ENCODE measurements at places on chromosomes 2 and 18.

- DNase-seq: no peak
Measured at GRCh38 chr2:74573747-74574562, 19.4 kb downstream of the DOK1 start.

- DNase-seq: no peak
Measured at GRCh38 chr2:148926981-148927401, 52.0 kb downstream of the KIF5C start.

DNA sequence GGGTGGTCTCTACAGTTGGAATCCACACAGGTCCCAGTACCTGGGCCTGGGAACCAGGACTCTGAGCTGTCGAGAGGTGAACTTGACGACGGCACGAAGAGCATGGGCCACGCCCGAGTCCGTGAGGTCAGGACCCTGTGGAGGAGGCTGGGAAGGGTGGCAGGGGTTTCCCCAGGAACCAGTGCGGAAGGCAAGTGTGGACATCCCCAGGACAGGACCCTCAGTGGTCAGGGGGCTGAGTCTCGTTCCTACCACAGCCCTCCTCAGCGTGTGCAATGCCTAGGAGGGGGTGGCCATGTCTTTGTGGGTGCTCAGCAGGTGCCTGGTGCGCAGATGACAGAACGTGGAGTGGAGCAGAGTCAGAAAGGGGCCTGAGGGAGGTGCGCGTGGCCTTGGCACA, 335.6 kb upstream of the SALL3 start:
- DNase-seq: no peak

- no peak for DNase-seq
Measured at GRCh38 chr2:20487030-20487391, 40.1 kb downstream of the RHOB start.

- DNase-seq: no peak
Measured at GRCh38 chr18:3540805-3541548, 91.0 kb downstream of the TGIF1 start.

DNA sequence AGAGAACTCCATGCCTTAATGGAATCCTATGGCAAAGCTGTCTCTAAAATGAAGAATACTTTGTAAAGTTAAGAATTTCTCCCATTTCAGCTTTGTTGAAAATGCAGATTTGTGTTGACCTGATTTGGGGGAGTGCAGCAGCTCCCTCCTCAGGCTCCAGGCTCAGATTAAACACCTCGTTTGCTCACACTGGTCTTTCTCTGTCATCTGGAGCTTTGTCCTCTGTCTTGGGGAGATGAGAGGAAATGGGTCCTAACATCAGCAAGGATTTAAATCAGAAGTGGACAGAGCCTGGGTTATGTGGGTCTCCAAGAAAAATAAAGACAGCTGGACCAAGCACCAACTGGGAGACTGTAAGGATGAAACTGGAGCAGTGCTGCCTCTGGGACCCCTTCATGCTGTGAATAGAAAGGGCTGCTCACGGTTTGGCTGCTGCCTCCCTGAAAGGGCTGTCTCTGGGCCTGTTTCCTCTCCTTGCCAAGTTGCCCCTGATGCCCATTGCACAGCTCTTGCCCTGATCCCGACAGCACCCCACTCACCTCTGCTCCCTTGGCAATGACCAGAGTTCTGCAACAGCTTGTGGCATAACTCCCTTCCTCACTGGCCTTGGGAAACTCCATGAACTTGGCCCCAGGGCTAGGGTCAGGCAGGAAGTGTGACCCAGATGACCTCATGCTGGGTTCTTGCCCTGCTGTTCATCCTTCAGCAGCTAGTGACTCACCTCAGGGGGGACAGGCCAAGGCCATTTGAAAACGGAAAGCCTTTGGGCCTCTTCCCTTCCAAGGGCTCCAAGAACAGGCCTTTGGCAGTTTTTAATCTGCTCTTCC, 197.2 kb downstream of the CYP26B1 start:
- no peak for DNase-seq

DNA sequence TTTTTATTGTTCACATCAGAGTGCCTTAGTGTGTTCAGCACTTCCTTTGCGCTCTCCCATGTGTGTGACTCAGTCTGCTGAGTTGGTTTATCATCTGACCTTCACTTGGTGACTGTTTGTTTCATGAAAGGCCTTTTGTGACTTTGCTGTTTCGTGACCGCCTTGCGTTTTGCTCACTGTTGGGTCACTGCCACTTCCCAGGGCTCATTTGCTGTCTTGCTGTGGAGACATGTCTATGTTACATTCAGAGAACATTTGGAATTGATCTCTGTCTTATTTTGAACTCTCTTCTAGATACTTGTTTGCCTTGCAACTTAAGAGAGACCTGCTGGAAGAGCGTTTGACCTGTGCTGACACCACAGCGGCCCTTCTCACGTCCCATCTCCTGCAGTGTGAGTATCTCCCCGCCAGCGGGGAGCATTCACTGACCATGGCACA, 54.7 kb downstream of the FARP2 start:
- peak; percentile 2 for DNase-seq

DNA sequence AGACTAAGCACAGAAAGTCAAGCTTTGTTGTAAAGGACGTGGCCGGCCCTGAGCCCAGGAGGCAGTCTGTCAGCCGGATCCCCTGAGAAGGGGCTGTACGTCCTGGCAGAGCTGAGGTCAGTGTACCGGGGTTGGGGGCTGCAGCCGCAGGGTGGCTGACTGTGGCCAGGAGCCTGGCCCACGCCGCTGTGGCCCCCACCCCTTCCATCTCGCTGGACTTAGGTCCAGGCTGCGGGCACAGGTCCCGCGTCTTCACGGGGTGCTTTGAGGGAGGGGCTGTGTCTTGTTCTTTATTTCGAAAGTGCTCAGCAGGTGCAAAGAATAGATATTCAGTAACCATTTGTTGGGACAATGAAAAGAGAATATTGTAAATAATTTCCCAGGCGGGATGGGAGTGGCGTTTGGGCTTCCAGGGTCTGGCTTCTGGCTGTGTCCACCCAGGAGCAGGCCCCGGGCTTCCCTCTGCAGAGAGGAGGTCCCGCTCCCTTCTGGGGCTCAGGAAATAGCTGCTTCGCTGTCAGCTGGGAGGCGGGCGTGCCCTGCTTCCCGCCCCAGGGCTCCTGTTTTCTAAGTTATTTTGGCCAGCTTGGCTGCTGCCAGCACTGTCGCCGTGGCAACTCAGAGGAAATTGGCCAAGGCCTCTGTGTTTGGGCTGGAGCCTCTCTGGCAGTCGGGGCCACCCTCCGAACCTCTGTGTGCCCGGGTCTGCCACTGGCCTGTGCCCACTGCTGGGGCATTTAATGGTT, 7.4 kb downstream of the NFATC1 start:
- DNase-seq: no peak

DNA sequence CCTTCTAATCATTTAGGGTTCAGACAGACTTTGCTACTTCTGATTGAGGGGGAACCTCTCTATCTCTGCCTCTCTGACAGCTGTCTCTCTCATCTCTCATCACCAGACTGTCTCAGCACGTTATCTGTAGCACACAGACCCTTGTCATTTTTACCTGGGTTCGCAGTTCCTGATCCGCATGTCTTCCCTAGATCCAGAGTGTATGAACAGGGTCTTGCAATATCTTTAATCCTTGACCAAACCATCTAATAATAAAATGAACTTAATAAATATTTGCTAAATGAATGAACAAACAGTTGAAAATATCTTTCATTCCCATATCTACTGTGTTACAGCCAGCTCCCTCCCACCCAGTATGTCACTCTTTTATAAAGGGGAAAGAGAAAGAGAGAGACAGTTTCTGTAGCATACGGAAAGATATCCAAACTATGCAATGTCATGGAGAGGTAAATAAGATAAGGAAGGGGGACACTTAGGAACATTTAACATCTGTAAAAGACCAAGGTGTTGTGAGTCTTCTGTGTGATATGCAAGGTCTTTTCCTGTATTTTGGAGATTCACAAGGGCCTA, 507.6 kb downstream of the SUCLG1 start:
- DNase-seq: no peak

Data from neural crest cell (in vitro differentiated cells).